ENCODE measurements at places on chromosomes 5 and 9.

- DNase-seq = no peak
Observed at GRCh38 chr5:133814152-133814551, 154.3 kb downstream of the C5orf15 start.

GRCh38 chr5:151108566-151108965 lies 27.7 kb upstream of the TNIP1 start:
- no peak for DNase-seq

DNA sequence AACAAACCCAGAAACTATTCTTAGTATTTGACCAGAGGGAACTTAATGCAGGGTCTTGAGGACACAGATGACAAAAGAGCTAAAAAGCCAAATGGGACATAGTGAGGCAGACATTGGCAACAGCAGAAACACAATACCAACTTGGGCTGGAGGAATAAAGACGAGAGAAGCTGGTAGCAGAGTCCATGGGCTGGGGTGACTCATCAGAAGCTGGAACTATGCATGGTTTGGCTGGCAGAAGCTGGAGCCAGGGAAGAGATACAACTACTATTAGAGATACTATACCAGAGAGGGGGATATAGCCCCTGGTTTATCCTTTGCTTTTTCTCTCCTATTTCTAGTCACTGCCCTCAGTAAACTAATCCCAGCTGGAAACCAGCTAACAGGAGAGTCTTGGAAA lies 29.2 kb upstream of the DPYSL3 start:
- no peak for DNase-seq

GRCh38 chr9:102507044-102507687 lies 488.0 kb upstream of the CYLC2 start:
- DNase-seq = no peak

GRCh38 chr5:168734620-168735300 lies 155.6 kb upstream of the PANK3 start:
- no peak for DNase-seq
